ENCODE measurements at places on chromosomes 1 and 21.

GRCh38 chr1:41664861-41665640 is 180.6 kb upstream of the EDN2 start:
- DNase-seq = no peak

DNA sequence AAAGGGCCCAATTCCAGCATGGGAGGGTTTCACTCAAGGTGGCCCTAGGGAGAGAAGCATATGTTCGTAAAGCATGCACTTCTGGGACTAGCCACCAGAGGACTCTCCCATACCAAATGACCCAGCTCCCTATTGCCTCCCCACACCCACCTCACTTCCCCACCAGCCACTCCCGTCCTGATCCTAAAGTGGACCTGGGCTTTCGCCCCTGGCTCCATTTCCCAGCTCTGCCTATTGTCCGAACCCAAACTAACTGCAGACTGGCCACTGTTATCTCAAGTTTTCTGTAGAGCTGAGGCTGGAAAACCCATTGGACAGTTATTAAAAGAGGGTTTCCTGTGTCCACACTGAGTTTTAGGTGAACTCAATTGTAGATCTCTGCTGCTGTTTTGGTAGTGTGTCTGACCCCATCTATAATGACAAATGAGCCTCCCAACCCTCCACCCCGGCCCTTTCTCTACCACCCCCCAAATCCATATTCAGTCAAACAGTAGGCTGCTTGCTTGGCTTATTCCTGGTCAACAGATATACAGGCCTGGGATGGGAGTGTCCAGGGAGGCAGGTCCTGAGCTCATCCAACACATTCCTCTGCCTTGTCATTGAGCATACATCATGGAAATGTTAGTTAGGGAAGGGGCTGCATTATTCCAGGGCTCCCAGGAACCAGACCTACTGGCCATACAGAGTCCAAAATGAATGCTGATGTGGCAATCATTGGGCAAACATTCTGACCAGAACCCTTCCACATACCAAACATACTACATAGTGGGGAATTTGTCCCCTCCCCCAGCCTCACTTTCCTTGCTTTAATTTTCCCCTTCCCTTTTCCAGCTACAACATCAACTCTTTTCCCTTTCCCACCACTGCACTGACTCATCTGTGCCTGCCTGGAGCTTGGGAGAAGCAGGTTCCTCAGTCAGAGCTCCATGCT is 59.2 kb downstream of the ABCA4 start:
- no peak for DNase-seq

DNA sequence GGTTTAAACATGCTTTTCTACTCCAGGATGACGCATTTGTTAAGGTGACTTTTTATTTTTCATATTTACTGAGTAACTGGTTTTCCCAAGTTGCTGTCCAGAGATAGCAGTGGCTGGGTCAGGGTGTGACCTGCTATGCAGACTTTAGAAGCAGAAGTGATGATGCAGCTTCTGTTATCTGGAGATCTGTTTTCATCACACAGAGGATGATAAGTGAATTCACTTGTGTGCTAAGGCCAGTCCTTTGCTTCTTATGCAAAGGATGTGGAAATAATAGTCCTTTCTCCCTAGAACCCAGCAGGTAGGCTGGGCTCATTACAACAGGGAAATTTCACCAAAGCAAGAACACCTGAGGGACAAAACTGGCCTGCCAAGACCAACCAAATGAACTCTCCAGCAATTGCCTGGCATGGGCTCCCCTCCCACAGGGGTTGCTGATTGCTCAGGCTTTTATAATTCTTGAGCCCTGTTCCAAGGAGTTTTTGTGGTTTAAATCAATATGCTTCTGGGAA is 97.8 kb upstream of the LPGAT1 start:
- DNase-seq = no peak

DNA sequence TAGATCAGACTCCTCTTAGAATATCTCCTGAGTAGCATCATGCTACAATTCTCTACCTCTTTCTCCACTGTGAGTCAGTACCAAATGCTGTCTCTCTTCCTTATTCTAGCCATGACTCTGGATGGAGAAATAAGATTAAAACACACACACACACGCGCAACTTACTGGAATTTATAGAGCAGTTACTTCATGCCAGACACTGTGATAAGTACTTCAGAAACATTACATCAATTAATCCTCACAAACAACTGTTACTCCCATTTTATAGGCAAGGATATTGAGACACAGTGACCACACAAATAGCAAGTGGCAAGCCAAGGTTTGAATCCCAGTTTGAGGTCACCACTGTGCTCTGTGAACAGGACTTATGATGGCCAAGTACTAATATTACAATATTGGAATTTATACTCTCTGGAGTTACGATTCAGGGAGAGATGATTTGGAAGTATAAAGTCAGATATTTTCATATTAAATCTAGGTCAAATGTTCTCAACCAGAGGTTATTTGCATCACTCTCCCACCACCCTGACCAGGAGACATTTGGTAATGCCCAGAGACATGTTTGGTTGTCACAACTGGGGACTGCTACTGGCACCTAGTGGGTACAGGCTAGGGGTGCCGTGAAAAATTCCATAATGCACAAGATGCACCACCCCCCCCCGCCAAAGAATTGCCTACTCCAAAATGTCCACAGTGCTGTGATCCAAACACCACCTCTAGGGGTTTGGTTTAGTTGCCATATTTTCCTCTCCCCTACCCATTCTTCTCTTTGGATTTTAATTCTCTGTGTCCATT is 221.6 kb downstream of the LTN1 start:
- DNase-seq = no peak

DNA sequence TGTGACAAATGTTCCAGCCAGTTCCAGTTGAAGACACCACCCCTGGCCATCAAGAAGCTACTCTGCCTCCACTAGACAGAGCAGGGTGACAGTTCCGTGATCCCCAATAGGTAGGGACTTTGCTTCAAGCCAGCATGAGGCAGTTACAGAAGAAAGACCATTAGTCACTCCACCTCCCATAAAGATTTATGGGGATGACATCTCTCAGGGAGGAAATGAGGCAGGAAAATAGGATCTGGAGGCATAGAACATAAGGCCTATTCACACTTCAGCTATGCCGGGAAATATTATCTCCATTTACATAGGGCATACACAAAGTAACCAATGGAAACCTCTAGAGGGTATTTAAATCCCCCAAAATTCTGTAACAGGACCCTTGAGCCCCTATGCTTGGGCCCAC is 3.5 kb upstream of the GBP7 start:
- no peak for DNase-seq

- no peak for DNase-seq
These were observed 208.7 kb upstream of the DPYD start for GRCh38 chr1:98129491-98129890.

GRCh38 chr1:1420654-1421141 is 378 bp downstream of the ANKRD65 start:
- DNase-seq = no peak

DNA sequence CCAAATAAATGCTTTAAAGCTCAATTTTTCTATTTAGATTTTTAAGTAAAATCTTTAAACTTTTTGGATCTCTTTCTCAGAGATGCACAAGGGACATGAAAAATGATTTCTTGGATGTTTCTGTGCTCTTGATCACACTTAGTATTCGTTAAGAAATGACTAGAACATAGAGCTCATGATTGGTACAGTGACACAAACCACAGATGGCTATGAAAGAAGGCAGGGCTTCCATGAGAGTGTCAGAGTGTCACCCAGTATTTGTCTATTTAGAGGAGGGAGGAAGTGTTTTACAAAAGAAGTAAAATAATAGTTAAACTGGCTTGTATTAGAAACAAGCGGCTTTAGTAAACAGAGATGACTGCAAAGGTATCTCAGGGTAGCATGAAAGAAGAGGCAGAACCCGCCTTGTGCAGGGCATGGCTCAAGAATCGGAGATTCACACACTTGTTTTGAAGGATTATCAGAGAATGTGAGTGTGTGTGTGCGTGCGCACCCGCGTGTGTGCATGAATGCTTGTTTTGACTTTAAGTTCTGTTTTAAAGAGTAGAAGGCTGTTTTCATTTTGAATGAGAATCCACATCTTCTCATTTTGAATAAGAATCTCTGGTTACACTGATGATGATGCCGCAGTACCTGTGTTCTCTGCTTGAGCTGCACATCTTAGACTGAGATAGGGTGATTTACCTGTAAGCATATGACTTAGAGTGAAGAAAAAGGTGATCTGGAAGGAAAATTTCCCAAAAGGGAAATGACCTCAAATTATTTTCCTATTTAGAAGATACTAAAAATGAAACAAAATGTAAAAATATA is 82.1 kb downstream of the VPS26C start:
- no peak for DNase-seq

- no peak for DNase-seq
These were observed 4.7 kb downstream of the BTBD19 start for GRCh38 chr1:44812822-44813543.

DNA sequence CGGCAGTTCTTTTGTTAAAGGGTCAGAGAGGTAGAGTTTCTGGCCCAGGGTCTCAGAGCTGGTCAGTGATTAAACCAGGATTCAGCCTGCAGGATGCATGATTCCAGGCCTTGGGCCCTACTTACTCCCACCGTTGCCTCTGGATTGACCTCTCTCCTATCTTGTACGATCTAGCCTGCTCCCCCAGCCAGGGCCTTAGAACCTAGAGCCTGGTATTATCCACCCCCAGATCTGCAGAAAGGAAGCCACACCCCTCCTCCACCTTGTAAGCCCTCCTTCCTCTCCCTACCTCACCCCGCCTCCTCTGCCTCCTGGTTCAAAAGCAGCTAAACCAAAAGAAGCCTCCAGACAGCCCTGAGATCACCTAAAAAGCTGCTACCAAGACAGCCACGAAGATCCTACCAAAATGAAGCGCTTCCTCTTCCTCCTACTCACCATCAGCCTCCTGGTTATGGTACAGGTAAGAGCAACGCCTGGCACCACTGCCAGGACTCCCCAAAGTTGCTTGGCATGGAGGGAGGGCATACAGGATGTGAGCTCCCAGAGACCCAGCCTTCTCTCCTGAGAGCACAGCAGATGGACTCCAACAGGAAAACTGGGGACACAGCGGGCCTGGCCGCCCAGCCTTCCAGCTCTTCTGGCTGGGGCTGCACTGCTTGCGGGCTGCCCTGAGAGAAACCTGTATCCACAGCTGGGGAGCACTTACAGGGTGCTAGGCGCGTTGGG is at the start of gene CD52:
Gene CD52 (plus strand): TSS at position 347 of the 726 bp plus-strand sequence. CDS start 60 bp downstream, at position 407.
- DNase-seq = no peak

DNA sequence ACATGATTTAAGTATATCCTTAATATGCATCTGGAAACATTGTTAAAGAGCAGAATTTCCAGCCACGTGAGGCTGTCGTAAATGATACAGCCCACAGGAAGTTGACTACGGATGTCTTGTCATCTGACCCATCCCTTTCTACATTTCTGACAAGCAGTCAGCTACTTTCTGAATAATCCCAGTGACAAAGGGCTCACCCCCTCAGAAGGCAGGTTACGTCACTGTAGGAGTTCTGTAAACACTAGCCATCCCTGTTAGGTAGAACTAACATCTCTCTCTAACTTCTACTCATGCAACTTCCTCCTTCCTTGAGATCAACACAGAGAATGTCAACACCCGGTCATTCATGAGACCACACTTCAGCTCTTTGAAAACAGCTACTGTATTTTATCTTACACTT is 259.2 kb downstream of the GREM2 start:
- no peak for DNase-seq

DNA sequence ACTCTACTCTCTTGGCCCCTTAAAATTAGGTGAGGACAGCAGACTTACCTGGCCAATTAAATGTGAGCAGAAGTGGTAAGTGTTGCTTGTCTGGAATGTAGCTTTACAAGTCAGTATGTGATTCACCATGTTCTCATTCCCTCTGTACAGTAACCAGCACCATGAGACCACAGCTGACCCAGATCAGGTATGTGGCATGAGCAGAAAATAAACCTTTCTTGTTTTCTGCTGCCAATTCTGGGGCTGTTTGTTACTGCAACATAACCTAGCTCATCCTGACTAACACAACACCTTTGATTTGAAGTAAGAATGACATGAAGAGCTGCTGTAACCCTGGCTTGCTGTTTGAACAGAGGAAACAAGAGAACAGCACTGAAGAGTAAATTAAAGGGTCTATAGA is 24.9 kb downstream of the ITPKB start:
- no peak for DNase-seq

DNA sequence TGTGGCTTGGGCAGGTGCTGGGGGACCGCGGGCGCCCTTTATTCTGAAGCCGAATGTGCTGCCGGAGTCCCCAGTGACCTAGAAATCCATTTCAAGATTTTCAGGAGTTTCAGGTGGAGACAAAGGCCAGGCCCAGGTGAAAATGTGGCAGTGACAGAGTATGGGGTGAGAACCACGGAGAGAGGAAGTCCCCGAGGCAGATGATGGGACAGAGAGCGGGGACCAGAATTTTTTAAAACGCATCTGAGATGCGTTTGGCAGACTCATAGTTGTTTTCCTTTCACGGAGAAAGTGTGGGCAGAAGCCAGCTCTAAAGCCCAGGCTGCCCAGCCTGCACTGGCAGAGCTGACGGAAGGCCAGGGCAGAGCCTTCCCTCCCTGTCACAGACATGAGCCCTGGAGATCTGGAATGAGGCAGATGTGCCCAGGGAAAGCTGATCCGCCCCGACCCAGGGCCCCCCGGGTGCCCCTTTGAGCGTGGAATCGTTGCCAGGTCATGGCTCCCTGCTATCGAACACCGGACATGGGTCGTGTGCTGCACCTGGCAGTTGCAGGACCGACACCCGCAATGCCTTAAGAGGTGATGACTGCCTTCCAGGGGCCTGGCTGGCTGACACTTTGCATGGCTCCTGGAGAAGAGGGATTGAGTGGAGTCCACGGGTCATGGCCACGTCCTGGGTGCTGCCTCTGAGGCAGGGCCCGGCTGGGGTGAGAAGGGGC is 6.5 kb upstream of the SLX9 start:
- no peak for DNase-seq

- no peak for DNase-seq
These were observed 16.5 kb downstream of the LHX4 start for GRCh38 chr1:180246579-180246978.

- no peak for DNase-seq
These were observed 56.1 kb downstream of the DNTTIP2 start for GRCh38 chr1:93822730-93823425.

DNA sequence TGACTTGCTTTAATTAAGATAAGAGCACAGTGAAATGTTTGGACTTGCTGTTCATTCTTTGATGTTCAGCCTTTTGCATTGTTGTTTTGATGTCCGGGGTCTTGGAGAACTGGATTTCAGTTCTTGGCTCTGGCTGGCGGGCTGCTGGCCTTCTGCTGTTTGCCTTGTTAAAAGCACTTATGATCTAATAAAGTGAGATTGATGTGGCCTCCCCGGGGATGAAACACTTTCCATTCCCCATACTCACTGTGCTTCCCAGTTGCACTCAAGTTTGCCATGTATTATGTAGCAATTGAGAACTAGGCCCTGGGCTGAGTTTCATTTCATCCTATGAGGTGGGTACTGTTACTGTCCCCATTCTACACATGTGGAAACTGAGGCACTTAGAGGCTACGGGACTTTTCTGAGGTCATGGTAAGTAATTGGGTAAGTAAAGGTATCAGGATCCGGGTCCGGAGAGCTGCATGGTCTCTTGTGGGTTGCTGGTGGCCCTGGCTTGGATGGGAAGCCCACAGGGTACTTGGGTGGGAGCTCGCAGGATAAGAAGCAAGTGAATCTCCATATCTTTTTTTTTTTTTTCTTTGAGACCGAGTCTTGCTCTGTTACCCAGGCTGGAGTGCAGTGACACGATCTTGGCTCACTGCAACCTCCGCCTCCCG is 127.7 kb upstream of the ZBTB40 start:
- DNase-seq = no peak

GRCh38 chr1:106534612-106535011 is 521.9 kb upstream of the PRMT6 start:
- DNase-seq = no peak

- no peak for DNase-seq
These were observed 11.9 kb downstream of the LRRC3 start for GRCh38 chr21:44466996-44467858.

GRCh38 chr1:45884700-45885099 is 81.3 kb downstream of the MAST2 start:
- no peak for DNase-seq
